Cardiac muscle cell (in vitro differentiated cells and primary cell): ENCODE measurements at places on chromosomes 11 and 22. TPM values are rescaled to one million over a fixed set of nuclear protein-coding genes. Genes with fewer than 3 reads are reported as not detected.

NUP98 gene
- 110 and 142 TPM in 2 replicates for total RNA-seq

CD3E gene
- not detected in 2 replicates for total RNA-seq

UPB1 gene
- total RNA-seq, result 0.99 and 1.6 TPM in 2 replicates

ACR gene
- 0.07 and 0.77 TPM in 2 replicates for total RNA-seq

TRIM22 gene
- 0.07 TPM in 1 of 2 replicates, not detected in the other for total RNA-seq

PRRG4 gene
- not detected in 2 replicates for total RNA-seq

TBX1 gene
- total RNA-seq, result 0.12 and 0.35 TPM in 2 replicates

HOATZ gene
- not detected in 2 replicates for total RNA-seq

OR2AG1 gene
- total RNA-seq, result not detected in 2 replicates

TBX10 gene
- total RNA-seq, result not detected in 2 replicates

SLC22A9 gene
- total RNA-seq, result 0.18 TPM in 1 of 2 replicates, not detected in the other

KCNQ1OT1 gene
- total RNA-seq, result 3.1 and 8.8 TPM in 2 replicates

FBLN1 gene
- total RNA-seq, result 24.2 and 53.8 TPM in 2 replicates

GRAP2 gene
- total RNA-seq, result 0.09 and 0.32 TPM in 2 replicates

CEP164 gene
- 16.8 and 31.8 TPM in 2 replicates for total RNA-seq
